ENCODE measurements at places on chromosomes 12 and 14.

DNA sequence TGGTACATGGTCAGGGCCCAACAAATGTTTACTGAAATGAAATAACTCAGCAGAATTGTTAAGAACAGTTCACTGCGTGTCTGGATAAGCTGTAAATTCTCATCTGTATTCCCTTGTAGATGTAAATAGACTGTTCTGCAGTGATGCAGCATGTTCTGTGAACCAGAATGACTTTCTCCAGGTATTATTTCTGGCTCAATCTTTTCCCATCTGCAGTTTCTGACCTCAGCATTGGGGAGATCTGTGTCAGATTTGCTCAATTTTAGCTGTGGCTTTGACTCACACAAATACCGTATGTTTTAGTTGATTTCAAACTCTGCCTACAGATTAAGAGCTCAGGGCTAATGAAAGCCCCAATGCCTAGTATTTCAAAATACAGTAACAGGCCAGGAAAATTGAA is 49.2 kb upstream of the DICER1 start:
- no peak for DNase-seq

GRCh38 chr14:64778104-64778754 is 74.0 kb downstream of the PLEKHG3 start:
- no peak for DNase-seq

DNA sequence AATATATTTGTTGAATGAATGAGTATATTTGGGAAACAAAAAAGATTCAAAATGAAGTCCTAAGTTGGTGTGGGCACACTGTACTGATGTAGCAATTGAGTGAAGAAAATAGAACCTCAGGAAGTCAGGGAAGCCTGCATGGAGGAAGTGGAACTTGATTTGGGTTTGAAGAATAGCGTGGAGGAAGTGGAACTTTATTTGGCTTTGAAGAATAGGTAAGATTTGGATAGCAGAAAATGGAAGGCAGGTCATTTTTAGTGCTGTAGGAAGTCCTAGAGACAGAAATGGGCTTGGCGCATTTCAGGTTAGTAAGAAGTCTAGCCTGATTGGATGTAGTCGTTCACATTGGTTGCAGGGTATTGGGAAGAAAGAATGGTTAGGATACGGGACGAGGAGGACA is 5.4 kb downstream of the C12orf75 start:
- no peak for DNase-seq

GRCh38 chr12:101829639-101830366 is 956 bp downstream of the GNPTAB start:
- no peak for DNase-seq

- DNase-seq: no peak
Observed at GRCh38 chr12:1916371-1917171, 1.9 kb downstream of the CACNA2D4 start.

DNA sequence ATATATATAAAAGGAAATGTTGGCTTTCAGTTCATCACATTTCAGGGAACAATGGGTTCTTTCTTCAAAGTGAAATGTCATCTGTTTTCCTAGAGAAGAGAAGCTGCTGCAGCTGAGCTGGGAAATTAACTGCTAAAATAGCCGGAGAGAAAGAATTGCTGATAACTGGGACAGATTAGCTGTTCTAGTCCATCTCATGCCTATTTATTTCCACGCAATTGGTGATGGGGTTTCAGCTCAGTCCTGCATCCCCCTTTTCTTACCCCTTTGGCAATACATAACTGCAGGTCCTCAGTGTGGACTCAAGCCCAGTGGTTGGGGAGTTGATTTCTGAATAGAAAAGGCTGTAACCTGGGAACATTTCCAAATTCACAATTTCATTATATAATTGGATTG is 436.9 kb upstream of the TMEM132C start:
- no peak for DNase-seq

DNA sequence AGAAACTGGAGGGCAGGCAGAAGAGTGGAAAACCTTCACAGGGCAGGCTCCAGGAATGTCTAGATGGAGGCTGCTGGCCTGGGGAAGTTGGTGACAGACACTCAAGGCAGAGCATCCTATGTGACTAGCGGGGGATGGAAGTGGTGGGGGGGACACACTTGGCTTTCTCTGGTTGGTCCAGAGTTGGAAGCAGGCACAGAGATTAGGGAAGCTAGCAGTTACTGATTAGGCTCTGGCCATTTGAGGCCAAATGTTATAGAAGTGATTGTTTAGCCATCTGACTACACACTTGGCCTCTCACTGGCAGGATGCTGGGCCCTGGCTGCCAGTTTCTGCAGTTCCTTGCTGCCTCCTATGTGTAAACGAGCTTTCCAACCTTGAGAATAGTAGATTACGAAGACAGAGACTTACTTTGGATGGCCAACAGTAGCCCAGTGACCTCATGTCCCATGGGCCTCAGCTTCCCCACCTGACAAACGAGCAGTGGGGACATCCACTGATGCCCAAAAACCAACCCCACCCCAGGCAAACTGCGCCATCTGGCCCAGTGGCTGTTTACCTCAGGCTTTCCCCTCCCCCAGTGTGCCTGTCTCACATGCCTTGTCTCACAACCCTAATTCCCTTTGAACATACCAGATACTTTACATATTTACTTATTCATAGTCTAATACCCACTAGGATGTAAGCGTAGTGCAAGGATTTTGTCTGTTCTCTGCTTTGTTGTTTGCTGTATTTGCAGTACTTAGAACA is 102.7 kb downstream of the PAPLN start:
- no peak for DNase-seq

DNA sequence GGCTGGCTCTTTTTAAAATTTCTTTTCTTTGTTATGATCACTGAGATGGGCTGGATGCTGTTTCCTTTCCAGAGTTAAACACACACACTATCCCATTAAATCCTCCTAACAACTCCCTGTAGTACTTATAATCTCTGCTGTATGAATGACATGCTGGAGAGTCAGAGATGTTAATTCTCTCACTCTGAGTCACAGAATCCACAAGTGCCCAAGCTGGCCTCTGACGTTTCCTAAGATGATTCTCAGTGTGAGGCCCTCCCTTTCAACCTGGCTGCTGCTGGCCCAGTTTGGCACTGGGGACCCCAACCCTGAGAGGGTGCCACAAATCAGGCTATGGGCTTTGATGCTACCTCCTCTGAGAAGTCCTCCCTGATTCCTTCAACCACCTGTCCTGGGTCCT is 5.4 kb downstream of the NOS1 start:
- DNase-seq: no peak

GRCh38 chr12:106945261-106945851 is 10.4 kb upstream of the TMEM263 start:
- no peak for DNase-seq

- no peak for DNase-seq
Observed at GRCh38 chr12:52946797-52947547, 1.9 kb upstream of the KRT18 start.

GRCh38 chr12:115840159-115840558 is 437.3 kb downstream of the MED13L start:
- DNase-seq: no peak

GRCh38 chr14:69692594-69692993 is 74.3 kb upstream of the SRSF5 start:
- no peak for DNase-seq

- no peak for DNase-seq
Observed at GRCh38 chr12:22310709-22311108, 23.8 kb downstream of the ST8SIA1 start.

DNA sequence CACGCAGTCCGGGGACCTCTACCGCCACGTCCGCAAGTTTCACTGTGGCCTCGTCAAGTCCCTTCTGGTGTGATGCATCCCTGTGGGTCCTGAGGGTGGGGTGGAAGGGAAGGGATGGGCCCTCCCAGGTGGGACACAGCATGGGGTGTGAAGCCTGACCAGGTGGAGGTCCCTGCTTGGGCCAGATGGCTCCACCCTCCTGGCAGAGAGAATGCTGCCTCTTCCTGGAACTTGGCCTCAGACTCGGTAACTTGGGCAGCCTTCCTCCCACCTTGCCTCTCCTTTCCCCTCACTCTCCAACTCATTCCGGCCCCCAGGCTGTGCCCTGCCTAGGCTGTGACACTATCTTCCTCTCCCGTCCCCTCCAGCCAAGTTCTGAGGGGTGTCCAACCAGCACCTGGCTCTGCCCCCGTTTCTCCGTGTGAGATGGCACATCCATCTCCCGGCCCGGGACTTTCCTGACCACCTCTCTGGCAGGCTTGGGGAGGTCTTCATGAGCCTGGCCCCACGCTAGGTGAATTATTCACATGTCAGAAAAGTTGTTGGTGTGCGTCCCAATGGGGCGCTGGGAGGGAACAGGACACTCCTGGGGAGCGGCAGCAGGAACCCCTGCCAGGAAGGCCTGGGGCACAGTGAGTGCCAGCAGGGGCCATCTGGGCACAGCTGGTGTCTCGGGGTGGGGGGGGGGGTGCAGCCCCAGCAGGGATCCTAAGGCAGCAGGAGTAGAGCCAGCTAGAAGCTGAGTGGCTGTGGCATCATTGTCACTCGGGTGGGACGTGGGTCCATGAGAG is 1.7 kb downstream of the ZBTB42 start:
- DNase-seq: no peak

- DNase-seq: no peak
Observed at GRCh38 chr14:85536833-85537190, 6.9 kb downstream of the FLRT2 start.
